ENCODE measurements at places on chromosomes 11 and 22.

GRCh38 chr11:114237321-114238280, 58.6 kb upstream of the NNMT start:
- DNase-seq, result no peak

DNA sequence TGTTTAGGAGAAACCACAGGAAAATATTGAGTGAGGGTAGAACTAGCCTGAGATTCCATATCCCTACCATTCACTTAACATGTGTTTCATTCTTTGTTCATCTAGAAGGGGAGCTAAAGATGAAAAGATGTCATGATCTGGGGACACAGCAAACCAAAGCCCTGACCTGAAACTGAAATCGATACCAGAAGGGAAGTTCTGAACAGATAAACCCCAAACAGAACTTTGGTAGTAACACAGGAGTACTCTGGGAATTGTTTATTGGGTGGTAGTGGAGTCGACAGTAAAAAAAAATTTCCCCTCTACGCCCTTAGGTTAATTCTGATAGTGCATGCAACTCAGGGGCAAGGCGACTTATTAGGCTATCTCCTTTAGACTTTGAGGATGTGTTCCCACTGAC, 27.2 kb downstream of the OR2AT4 start:
- DNase-seq, result no peak

GRCh38 chr11:73292525-73292894, 15.6 kb upstream of the ARHGEF17 start:
- no peak for DNase-seq

DNA sequence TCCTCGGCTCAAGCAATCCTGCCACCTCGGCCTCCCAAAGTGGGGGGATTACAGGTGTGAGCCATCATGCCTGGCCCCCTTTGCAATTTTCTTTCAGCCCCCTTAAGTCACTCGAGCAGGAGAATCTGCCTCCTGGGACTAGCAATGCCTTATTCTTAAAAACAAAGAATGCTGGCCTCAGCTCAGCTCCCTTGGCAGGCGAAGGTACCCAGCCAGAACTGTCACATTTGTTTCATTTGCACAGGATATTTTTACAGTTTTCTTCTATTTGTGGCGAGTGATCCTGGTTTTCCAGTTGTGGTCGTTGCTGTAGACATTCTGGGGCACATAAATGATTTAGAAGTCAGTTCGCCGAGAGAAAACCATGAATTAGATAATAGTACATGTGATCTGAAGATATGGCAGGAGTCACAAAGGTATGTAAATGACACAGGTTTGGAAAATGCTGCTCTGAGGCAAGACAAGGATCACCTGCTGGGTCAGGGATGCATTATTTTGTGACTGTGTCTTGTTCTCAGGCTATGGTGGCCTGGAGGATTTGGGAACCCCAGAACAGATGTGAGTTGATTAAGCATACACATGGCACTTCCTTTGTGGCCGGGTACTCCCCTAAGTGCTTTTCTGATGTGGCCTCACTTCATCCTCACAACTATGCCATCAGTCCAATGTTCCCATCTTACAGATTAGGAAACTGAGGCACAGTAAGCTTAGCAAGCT, 51.2 kb upstream of the SLC22A12 start:
- no peak for DNase-seq

DNA sequence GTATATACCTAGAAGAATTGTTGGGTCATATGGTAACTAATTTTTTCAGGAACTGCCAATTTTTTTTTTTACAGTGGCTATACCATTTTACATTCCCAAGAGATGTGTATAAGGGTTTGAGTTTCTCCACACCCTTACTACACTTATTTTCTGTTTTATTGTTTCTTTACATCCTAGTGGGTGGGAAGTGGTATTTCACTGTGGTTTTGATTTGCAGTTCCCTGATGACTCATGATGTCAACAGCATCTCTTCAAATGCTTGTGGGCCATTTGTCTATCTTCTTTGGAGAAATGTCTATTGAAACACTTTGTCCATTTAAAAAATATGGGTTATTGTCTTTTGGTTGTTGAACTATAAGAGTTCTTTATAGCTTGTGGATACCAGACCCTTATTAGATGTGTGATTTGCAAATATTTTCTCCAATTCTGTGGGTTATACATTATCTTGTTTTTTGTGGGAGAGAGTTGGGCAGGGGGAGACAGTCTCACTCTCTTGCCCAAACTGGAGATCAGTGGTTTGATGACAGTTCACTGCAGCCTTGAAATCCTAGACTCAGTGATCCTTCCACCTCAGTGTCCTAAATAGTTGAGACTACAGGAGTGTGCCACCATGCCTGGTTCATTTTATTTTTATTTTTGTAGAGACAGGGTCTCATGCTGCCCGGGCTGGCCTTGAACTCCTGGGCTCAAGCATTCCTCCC, 30.3 kb upstream of the PISD start:
- peak; percentile 53 for DNase-seq

Data from brain microvascular endothelial cell (primary cell).